ENCODE measurements at places on chromosomes 1 and 21.
A peak's percentile ranks its signal among the peaks of the same experiment; 100 is the strongest.

- peak overlapping the region; percentile 47 for H3K4me3 ChIP-seq
- peaks cover 24% of the 10 kb centered on the region for H3K4me1 ChIP-seq
- no peaks in the 10 kb centered on the region for H3K36me3 ChIP-seq
- no peak overlapping the region for H3K27ac ChIP-seq
Measured at GRCh38 chr1:212700892-212701819, 1.5 kb upstream of the BATF3 start.

- no peak for DNase-seq
- H3K27ac ChIP-seq: no peak overlapping the region
- peaks cover 7% of the 10 kb centered on the region for H3K36me3 ChIP-seq
- H3K4me3 ChIP-seq: no peak overlapping the region
Measured at GRCh38 chr21:45190013-45190412, 97.7 kb downstream of the POFUT2 start.

DNA sequence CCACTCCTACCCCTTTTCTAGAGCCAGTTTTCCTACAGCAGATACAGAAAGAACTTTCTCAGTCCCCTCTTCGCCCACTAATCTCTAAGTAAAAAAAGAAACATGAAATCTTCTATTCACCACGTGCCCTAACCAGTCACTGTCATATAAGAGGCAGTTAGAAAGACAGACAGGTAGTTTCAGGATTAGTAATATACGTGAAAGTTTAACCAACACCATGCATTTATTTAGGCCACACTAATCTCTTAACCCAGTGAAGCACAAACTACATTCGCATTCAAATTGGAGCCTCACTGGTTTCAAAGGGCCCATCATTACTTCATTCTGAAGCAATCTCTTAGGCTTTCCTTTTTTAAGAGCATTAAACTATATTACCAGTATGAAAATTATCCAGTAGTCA, 10.1 kb downstream of the GPATCH2 start:
- H3K36me3 ChIP-seq: peaks cover 7% of the 10 kb centered on the region
- H3K27ac ChIP-seq: no peak overlapping the region
- H3K4me1 ChIP-seq: no peaks in the 10 kb centered on the region
- no peak for DNase-seq

GRCh38 chr1:113846391-113847035, 25.0 kb downstream of the PTPN22 start:
- H3K36me3 ChIP-seq: no peaks in the 10 kb centered on the region
- H3K4me1 ChIP-seq: no peaks in the 10 kb centered on the region
- no peak for DNase-seq
- no peak overlapping the region for H3K27ac ChIP-seq

DNA sequence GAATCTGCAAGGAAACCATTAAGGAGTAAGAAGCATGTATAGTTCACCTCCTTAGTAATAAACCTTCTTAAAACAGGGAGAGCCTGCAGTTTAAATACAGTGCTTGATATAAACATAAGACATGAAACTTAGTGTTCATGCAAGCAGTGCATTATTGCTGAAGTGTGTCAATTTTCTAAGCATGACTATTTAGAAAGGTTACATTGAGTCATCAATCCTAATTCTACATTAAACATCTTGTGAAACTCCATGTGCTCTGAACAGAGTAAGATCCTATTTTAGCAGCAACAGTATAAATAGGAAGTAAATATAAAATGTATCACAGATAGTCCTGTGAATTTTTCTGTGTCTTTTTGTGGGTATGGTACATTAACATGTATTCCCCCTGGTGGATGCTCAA, 135.5 kb downstream of the ESRRG start:
- H3K27ac ChIP-seq: no peak overlapping the region
- no peak for DNase-seq
- H3K4me3 ChIP-seq: no peak overlapping the region
- H3K27me3 ChIP-seq: no peaks in the 10 kb centered on the region
- no peaks in the 10 kb centered on the region for H3K36me3 ChIP-seq

DNA sequence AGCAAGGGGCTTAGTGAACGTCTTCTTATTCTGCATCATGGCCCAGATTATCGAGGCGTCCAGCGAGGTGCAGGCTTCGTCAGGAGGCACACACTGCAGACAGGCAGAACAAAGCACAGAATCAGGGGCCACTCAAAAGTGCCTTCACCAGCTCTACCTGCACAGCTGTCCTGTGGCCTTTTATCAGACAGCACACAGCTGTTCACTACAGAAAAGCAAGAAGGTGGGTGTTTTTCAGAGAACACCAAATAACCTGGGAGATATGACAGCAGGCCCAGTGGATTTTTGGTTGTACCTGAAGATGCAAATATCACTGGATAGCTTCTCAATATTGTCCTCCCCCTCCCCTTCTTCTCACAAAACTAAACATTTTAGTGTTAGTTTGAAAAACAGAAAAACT, 177.3 kb downstream of the TGFBR3 start:
- no peaks in the 10 kb centered on the region for H3K4me1 ChIP-seq
- no peak overlapping the region for H3K4me3 ChIP-seq
- no peak for DNase-seq
- H3K27ac ChIP-seq: no peak overlapping the region
